ENCODE measurements at places on chromosomes 6 and 20.

DNA sequence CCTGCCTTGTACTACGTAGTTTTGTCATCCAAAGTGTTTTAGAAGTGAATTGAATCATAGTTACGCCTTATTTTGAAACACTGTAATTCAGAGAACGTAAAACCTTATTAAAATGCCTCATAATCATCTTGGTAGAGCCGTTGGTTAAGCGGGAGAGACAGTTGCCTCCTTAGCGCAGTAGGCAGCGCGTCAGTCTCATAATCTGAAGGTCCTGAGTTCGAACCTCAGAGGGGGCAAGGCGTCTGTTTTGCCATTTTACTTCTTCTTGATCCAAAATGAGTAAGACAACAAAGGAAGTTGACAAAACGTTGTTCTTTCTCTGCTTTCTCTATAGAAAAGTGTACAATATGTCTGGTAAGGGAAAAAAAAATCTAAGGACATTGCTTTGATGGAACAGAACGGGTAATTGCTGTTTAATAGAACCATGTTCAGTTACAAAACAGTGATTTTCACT, 20.7 kb upstream of the TRIM27 start:
- no peak for DNase-seq

GRCh38 chr6:1701668-1702353, 92.1 kb downstream of the FOXC1 start:
- DNase-seq: peak; percentile 76

GRCh38 chr6:34412016-34412415, 13.9 kb downstream of the RPS10 start:
- DNase-seq: no peak

- no peak for DNase-seq
Observed at GRCh38 chr20:31505903-31506302, 8.3 kb upstream of the HM13 start.

DNA sequence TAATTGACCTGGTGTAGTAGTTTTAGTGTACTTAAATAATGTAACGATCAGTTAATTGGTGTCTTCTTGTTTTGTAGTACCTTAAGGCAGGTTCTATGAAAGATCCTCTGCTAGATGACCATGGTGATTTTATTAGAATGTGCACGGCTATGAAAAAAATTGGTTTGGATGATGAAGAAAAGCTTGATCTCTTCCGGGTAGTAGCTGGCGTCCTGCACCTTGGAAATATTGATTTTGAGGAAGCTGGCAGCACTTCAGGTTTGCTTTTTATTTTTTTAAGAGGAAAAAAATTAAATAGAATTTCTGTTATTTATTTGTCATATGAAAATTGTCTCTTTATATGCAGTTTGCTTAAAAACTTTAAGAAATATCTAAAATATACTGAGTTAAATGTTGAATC, 99.2 kb downstream of the MYO6 start:
- no peak for DNase-seq

DNA sequence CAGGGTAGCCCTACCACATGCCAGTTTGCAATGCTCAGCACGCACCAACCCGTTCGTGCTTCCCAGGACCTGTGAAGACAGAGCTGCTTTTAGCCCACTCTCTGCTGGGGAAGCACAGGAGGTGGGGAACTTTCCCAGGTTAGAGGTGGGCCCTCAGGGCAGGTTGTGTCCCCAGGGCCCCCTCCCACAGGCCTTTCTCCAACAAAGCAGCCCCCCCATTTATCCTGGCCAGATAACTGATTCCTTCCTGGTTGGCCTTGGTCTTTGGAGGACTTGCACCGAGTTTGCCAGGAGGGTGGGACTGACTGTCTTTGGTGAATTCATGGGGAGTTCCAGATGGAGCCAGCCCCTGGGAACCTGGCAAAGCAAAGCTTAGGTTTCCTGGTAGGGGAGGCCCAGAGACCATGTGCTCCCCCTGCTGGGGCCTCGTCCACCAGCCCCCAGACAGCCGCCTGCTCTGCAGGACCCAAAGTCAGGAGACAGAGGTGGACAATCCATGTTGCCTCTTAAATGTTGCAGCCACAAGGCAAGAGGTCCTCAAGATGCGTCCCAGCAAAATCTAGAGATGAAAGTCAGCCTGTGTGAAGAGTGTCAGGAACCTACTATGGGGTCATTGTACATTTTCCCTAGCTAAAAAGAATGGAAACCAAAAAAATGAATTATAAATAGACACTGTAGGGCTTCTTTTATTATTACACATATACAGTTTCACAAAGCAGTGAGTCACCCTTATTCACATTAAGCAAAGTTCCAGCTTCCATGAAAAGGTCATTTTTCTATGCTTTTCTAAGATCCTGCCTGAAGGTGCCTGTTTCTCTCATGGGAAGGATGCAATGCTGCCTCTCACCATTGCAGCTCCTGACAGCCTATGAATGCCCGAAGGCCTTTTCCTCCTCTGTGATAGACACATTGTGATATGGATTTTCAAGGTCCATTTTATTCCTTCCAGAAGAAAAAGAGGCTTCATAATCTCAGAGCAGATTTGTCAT, 497.8 kb downstream of the PREX1 start:
- no peak for DNase-seq
